ENCODE measurements at places on chromosomes 1 and 21.

DNA sequence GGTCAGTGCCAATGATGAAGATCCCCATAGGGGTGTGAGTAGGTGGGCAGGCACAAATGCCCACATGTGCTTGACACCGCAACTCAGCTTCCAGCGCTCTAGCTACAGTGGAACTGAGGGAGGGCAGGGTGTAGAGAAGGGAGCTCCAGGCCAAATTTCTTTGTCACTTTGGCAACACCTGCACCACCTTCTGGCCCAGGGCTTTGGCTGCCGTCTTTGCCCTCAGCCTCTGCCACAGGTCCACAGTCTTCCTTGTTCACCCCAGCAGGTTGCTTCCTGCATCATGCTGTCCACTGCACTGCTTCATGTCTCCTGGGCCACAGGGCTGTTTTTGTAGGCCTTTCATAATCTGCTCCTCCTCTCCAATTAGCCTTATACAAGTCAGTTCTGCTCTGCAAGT lies 20.4 kb upstream of the FMOD start:
- DNase-seq, result no peak

DNA sequence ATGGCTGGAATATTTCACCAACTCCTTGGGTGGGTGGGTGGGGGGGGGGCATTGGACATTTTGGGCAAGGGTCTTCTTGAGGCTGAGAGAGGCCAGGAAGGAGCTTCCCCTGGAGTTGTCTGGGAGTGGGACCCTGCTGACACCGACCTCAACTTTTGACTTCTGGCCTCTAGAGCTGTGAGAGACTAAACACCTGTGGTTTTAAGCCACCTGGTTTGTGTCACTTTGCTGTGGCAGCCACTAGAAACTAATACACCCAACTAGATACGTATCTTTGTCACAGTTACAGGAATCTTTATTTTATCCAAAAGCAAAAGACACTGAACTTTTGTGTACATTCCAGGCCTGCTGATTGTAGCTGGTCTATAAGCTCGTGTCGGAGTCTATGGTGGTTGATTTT lies 9.9 kb upstream of the RIPK4 start:
- no peak for DNase-seq

DNA sequence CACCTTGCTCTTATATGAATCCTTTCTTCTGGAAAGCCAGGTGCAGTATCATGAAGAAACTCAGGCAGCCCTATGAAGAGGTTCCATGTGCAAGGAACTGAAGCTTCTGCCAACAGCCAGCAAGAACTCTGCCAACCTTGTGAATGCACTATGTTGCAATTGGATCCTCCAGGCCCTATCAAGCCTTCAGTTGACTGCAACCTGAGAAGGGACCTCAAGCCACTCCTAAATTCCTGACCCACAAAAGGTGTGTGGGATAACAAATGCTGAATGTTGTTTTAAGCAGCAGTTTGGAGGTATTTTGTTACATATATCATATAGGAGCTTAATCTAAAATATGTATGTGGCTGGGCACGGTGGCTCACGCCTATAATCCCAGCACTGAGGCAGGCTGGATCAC lies 84.0 kb downstream of the RERE start:
- DNase-seq, result no peak

GRCh38 chr1:205523261-205523890 lies 18.9 kb downstream of the CDK18 start:
- DNase-seq, result no peak

Data from nucleus accumbens (tissue), 56 donors.